ENCODE measurements at places on chromosomes 3 and 15. TPM values are rescaled to one million over a fixed set of nuclear protein-coding genes. Genes with fewer than 3 reads are reported as not detected.
A peak's percentile ranks its signal among the peaks of the same experiment; 100 is the strongest.

Gene SYNPR
- not detected for total RNA-seq

Gene LARP6
- total RNA-seq = 0.17 TPM

Gene PGBD4
- total RNA-seq = 2.0 TPM

Gene FOXB1
- total RNA-seq = 2.0 TPM

Gene CCDC9B
- total RNA-seq = 1.6 TPM

Gene NR2E3
- not detected for total RNA-seq

GRCh38 chr3:196985954-196986885 lies 17.6 kb upstream of the PIGZ start:
- H3K27ac ChIP-seq = no peak overlapping the region
- H3K4me3 ChIP-seq = no peak overlapping the region
- DNase-seq = no peak
- no peaks in the 10 kb centered on the region for H3K36me3 ChIP-seq

DNA sequence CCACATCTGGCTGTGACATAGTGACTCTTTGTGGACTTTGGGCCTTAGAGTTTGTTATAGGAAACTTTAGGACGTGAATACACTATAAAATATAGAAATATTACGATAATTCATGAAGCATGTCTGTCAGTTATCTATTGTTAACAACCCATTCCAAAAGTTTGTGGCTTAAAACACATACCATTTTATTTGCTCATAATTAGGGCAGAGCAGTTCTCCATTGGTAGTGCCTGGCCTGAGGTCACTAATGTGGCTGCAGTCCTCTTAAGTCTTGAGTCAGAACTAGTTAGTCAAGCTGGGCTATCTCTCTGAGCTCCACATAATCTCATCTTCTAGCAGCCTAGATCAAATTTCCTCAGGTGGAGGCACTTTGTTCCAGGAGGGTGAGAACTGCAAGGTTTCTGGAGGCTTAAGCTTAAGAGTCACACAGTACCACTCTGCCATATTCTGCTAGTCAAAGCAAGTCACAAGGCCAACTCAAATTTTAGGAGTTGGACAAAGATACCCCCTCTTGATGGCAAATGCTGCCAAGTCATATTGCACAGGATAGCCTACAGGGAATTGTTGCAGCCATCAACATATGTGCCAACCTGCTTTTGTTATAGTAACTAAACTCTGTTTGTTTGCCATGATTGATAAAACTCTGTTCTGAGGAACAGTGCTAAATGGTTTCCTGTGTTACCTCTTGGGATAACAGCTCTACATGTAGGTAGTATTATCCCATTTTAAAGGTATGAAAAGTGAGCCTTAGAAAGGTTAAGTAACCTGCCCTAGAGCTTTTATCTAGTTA lies 8.7 kb downstream of the ATXN7 start:
- DNase-seq = no peak
- peaks cover 56% of the 10 kb centered on the region for H3K4me1 ChIP-seq
- no peak overlapping the region for H3K4me3 ChIP-seq
- H3K27ac ChIP-seq = no peak overlapping the region
- H3K36me3 ChIP-seq = no peaks in the 10 kb centered on the region
- H3K27me3 ChIP-seq = no peaks in the 10 kb centered on the region

DNA sequence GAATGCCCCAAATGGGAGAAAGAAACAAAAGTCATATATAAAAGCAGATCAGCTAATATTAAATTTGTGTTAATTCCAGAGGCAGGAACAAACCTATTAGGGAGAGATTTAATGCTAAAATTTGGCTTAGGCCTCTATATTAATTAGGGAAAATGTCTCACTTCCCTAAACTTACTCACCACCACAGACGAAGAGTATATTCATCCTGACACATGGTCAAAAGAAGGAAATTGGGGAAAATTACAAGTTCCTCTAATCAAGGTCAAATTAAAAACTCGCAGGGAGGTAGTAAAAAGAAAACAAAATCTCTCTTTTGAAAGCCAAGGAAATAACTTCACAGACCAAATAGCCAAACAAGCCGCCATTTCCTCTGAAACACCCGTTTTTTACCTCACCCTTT lies 32.2 kb downstream of the GRM2 start:
- peaks cover 23% of the 10 kb centered on the region for H3K27me3 ChIP-seq
- H3K4me1 ChIP-seq = peaks cover 10% of the 10 kb centered on the region
- H3K36me3 ChIP-seq = no peaks in the 10 kb centered on the region
- no peak for DNase-seq
- H3K27ac ChIP-seq = no peak overlapping the region
- H3K4me3 ChIP-seq = no peak overlapping the region

DNA sequence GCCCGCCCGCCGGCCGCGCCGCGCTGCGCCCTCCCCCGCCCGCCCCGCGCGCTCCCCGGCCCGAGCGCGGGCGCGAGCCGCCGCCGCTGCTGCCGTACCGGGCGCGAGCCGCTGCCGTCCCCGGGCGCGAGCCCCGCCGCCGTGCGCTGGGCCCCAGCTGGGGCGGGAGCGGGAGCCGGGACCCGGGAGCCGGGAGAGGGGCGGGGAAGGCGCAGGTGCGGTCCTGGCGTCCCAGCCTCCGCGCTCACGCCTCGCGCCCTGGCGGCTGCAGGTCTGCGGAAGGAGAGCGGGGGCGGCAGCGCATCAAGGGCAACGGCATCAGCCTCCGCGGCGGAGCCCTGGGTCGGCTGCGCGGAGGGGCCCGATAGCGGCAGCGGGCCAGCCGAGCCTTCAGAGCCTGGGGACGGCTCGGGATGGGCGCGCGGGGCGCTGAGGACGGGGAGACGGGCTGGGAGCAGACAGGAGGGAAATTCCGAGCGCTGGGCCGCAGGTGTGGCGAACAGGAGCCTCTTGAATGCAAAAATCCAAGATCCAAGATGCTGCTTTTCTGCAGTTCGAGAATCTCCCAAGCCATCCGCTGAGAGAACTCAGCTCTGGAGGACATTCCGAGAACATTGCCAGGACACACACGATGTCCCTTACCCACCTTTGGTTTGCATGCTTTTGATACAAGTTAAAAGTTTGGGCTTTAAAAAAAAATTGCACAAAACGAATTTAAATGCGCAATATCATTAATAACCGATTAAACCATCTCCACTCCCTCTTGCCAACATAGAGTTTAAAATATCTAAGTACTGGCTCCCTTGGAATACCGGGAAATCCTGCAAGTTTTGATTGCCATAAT lies 251.1 kb downstream of the TJP1 start:
- DNase-seq = peak; percentile 12
- peaks cover 8% of the 10 kb centered on the region for H3K4me1 ChIP-seq
- peak overlapping the region; percentile 20 for H3K4me3 ChIP-seq
- H3K27me3 ChIP-seq = peaks cover 55% of the 10 kb centered on the region
- H3K27ac ChIP-seq = no peak overlapping the region
- H3K36me3 ChIP-seq = no peaks in the 10 kb centered on the region

DNA sequence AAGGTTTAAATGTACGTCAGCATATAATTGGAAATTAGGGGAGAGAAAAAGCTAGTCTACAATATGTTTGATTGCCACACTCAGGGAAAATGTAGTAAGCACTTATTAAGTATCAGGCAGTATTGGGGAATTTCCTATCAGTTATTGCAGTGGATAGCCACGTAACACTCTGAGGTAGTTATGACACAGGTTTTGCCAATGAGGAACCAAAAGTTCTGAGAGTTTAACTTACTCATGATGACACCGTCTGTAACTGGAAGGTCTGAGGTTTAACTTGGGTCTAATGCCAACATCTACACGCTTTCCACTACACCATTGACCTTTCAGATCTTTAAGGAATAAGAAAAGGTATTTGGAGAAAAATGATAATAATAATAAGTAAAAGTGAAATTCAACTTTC lies 89.5 kb downstream of the ZMAT3 start:
- H3K27ac ChIP-seq = no peak overlapping the region
- H3K4me1 ChIP-seq = no peaks in the 10 kb centered on the region
- no peaks in the 10 kb centered on the region for H3K27me3 ChIP-seq
- peaks cover 12% of the 10 kb centered on the region for H3K36me3 ChIP-seq

- no peak overlapping the region for H3K27ac ChIP-seq
- H3K36me3 ChIP-seq = no peaks in the 10 kb centered on the region
- peaks cover 13% of the 10 kb centered on the region for H3K4me1 ChIP-seq
- H3K4me3 ChIP-seq = no peak overlapping the region
Measured at GRCh38 chr3:58202917-58203360, 7.8 kb downstream of the DNASE1L3 start.

GRCh38 chr3:62316525-62316924 lies 56.8 kb downstream of the FEZF2 start:
- H3K27me3 ChIP-seq = peaks cover 24% of the 10 kb centered on the region
- no peak overlapping the region for H3K27ac ChIP-seq
- peaks cover 16% of the 10 kb centered on the region for H3K36me3 ChIP-seq
- H3K4me3 ChIP-seq = no peak overlapping the region
- no peak for DNase-seq

- no peak overlapping the region for H3K4me3 ChIP-seq
- no peaks in the 10 kb centered on the region for H3K36me3 ChIP-seq
- no peak overlapping the region for H3K27ac ChIP-seq
- no peaks in the 10 kb centered on the region for H3K4me1 ChIP-seq
- DNase-seq = no peak
Measured at GRCh38 chr3:100563228-100563627, 46.2 kb upstream of the ADGRG7 start.

GRCh38 chr3:129421988-129422745 lies 6.3 kb downstream of the EFCAB12 start:
- H3K27ac ChIP-seq = no peak overlapping the region
- peaks cover 18% of the 10 kb centered on the region for H3K4me1 ChIP-seq
- no peak for DNase-seq
- H3K27me3 ChIP-seq = no peaks in the 10 kb centered on the region
- H3K4me3 ChIP-seq = no peak overlapping the region
- no peaks in the 10 kb centered on the region for H3K36me3 ChIP-seq

All from activated CD4-positive, alpha-beta memory T cell treated with anti-CD3 and anti-CD28 coated beads for 36 hours (primary cell).